ENCODE measurements at places on chromosomes 1 and 21.

GRCh38 chr1:85607126-85607920 is 26.8 kb downstream of the CCN1 start:
- DNase-seq, result no peak

- no peak for DNase-seq
Observed at GRCh38 chr1:19309123-19309813, 2.7 kb downstream of the AKR7A2 start.

- DNase-seq, result no peak
Observed at GRCh38 chr1:22041505-22041904, 11.0 kb upstream of the CDC42 start.

GRCh38 chr1:17922833-17923232 is 167.7 kb downstream of the ACTL8 start:
- no peak for DNase-seq

- DNase-seq, result no peak
Observed at GRCh38 chr1:33098371-33098770, 17.4 kb downstream of the AZIN2 start.
